ENCODE measurements at places on chromosomes 4 and X.

DNA sequence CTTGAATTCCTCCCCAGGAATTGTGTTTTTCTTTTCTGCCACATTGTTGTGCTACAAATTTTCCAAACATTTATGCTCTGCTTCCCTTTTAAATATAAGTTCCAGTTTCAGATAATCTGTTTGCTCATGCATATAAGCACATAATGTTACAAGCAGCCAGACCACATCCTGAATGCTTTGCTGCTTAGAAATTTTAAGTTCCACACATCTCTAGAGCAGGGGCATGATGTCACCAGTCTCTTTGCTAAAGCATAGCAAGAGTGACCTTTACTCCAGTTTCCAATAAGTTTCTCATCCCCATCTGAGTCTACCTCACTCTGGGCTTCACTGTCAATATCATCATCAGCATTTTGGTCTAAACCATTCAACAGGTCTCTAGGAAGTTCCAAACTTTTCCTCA lies 932.5 kb downstream of the SH3BGRL start:
- DNase-seq = no peak

DNA sequence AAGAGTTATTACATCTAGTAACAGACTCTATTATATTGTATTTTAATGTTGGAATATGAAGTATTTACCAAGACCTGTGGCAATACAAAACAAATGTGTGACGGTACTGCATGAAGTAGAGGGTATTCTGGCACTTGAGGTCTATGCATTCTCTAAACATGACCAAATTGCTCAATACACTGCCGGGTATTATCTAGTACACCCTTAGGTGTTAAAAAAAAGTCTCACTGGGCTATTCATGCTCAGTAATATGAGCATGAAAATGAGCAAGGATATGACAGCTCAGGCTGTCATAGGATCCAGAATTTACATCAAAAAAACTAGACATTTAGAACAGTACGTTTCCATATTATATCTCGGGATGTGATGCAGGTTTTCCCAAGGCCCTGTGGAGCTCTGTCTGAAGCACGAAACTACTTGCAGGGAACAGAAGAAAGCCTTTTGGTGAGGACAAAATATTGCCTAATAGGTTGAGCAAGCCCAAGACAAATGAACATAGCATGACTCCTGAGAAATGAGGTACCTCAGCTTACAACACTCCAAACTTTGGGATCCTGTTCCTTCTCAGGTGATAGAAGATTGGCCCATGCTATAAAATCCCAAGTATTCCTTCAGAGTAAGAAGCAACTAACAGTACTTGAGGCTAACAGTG lies 74.1 kb upstream of the MAOA start:
- no peak for DNase-seq

GRCh38 chr4:154073107-154073822 lies 284.4 kb upstream of the SFRP2 start:
- DNase-seq = no peak

DNA sequence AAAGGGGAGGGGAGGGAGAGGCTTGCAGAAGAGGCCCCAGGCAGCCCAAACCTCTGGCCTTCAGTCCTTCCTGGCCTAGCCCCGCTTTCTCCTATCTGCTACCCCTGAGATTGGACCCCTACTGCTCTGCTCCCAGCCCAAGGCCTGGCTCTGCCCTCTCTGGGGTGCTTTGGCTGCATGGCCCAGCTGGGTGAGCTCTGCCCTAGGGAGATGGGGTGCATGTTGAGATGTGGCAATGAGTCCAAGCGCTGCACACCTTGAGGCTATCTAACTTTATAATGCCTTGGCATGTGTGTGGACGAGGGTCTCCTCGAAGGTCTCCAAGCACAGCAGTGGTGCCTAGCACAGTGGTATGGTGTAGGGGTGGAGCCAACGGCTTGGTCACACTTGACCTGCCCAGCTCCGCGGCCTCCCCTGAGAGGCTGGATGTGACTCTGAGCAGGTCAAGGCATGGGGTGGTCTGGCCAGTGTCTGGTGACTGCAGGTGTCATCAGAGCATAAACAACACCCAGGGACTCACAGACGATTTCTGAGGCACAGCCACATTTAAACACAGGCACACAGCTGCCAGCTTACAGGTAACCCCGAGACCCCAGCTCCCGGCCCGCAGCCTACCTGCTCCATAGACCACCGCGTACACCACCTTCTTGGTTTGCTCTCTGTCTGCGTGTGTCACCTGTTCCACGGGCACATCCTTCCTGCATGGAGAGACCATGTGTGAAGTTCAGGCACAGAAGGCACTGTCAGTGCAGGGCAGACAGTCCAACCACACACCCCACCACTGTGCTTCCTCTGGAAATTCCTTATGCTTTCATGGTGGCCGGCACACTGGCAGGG lies 36.3 kb downstream of the NAT8L start:
- DNase-seq = no peak

DNA sequence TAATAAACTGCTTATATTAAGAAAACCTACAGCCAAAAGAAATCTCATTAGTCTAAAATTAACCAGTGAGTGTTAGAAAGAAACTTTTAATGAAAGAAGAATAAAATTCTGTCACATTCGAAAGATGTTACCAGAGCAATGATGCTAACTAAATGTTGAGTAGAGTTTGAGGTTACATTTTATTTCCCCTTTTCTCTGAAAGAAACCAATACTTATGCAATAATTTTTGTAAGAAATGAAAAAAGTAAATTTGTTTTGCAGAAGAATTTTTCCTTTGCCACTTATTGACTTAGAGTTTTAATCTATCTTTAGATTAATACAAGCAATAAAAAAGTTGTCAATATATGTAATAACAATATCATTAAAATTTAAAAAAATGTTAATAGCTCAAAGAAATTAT lies 574.0 kb upstream of the GALNTL6 start:
- no peak for DNase-seq

GRCh38 chr4:125985856-125986255 lies 671.1 kb downstream of the FAT4 start:
- DNase-seq = no peak

- DNase-seq = no peak
Observed at GRCh38 chr4:33133723-33134122, 2413.6 kb downstream of the PCDH7 start.

GRCh38 chr4:131613824-131614216 lies 1535.3 kb upstream of the PCDH10 start:
- DNase-seq = no peak
